ENCODE measurements at places on chromosomes 7 and 10.
A peak's percentile ranks its signal among the peaks of the same experiment; 100 is the strongest.

- no peak for DNase-seq
These were observed 248.1 kb downstream of the LRMDA start for GRCh38 chr10:75679536-75679935.

GRCh38 chr7:99193527-99194220 is 14.2 kb downstream of the KPNA7 start:
- DNase-seq = no peak

- DNase-seq = peak; percentile 4
These were observed 24.5 kb downstream of the STEAP1 start for GRCh38 chr7:90178679-90179278.

GRCh38 chr10:52539463-52539862 is 225.4 kb downstream of the DKK1 start:
- DNase-seq = no peak

GRCh38 chr10:119542357-119542987 is at the start of gene RGS10:
Gene RGS10, minus strand, starts transcription at chr10:119542719. Its CDS starts 81 bp downstream, at chr10:119542638.
- DNase-seq = peak; percentile 89

DNA sequence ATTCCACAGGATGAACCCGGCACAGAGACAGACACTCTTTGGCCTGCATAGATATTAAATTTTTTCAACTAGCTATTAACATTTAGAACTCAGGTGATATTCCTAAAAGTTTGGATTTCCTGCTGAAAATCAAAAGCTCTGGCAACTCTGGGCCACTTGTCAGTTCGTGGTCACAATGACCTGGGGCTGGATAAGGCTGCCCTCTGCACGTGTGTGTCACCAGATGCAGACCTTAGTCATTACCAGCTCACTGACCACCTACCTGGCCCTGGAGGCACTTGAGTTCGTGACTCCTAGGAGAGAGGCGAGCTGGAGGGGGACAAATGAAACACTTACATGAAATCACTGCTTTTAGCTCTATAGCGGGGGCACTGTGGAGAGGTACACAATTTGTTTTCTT is 126.5 kb downstream of the HIPK2 start:
- no peak for DNase-seq

DNA sequence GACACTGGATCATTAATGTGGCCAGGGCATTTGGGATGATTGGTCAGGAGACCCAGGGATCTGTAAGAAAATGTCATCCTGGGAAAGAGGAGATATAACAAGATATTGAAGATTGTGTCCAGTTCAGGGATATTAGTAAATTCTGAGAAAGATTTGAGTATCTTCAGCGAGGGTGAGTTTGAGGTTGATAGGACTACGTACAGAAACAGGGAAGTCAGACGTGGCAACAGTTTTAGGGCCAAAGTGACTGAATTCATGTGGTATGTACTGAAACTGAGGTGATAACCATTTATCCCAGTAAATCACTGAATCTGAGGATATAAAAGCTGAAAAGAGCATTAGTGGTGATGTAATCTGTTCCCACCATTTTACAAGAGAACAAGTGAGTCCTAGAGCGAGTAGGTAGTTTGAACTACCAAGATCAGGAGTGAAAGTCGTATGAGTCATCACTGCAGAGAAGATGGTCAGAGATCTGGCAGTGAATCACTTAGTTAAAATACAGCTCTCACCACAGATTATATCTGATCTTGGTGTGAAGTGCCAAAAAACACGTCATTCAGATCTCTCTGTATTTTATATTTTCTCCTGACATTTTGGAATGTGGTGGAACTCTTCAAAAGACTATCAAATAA is 220.5 kb downstream of the CDK14 start:
- no peak for DNase-seq

GRCh38 chr7:48316768-48317167 is 145.5 kb downstream of the ABCA13 start:
- DNase-seq = no peak

DNA sequence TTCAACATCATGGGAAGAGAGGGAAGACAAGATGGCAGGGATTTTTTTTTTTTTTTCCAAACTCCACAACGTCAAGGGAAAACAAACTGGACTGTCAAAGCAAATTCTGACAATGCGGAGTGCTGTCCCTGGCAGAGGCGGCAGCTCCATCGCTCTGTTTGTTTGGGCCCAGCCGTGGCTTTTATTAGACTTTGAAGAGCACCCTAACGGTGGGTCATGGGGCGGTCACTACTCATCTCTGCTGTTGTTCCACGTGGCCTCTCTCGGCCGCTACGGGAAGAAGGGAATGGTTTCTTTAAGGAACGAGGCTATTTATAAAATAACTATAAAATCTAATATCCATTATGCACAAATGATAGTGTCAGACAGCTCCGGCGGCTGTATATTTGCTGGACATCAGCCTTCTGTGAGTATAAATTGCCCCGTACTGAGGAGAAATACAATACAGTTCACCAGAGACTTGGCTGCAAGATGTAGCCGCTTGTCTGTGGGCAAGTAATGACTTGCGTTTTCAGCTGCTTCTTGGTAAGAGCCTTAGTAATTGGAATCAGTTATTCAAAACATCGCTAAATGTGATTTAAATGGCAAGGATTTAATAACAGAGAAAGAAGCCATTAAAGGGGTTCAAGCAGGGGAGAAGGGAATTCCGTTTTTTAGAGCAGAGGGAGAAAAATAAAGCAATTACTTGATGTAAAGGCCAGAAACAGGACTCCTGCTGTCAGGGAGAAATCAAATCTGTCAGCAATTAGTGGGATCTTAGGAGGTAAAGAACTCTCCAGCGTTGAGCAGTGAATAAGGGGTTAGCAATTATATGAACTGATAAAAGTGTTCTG is 61.7 kb upstream of the RAB11FIP2 start:
- DNase-seq = no peak

GRCh38 chr7:95255691-95256090 is 68.6 kb downstream of the PON1 start:
- no peak for DNase-seq

GRCh38 chr7:66557214-66558200 is 71.2 kb upstream of the KCTD7 start:
- peak; percentile 41 for DNase-seq

- no peak for DNase-seq
These were observed 80.2 kb upstream of the NEBL start for GRCh38 chr10:20977300-20977699.

GRCh38 chr10:101565370-101565900 is 22.6 kb downstream of the POLL start:
- no peak for DNase-seq

GRCh38 chr7:151632750-151633515 is 113.2 kb upstream of the RHEB start:
- DNase-seq = peak; percentile 38

- no peak for DNase-seq
These were observed 119.1 kb downstream of the CNOT4 start for GRCh38 chr7:135390829-135391228.

DNA sequence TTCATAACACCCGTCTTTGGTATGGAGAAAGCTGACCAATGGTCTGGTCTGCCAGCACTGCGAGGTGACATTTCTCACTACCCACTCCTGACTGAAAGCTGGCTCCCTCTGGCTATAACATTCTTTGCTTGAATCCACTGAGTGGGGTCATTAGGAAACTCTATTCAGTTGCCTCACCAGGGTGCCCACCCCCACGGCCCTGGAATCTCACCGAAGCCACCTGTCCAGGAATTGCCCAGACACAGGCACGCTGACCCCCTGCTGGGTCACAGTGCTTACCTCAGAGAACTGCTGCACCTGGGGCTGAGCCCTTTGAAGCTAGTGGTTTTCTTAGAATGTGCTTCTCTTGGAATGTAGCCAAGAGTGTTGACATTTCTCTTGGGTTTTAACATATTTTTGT is 28.6 kb downstream of the HECW1 start:
- no peak for DNase-seq

- DNase-seq = no peak
These were observed 222.9 kb downstream of the PTEN start for GRCh38 chr10:88086187-88086960.
